ENCODE measurements at places on chromosomes 13 and 19.

GRCh38 chr19:3094601-3095440 lies 659 bp downstream of the GNA11 start:
- no peak for DNase-seq

DNA sequence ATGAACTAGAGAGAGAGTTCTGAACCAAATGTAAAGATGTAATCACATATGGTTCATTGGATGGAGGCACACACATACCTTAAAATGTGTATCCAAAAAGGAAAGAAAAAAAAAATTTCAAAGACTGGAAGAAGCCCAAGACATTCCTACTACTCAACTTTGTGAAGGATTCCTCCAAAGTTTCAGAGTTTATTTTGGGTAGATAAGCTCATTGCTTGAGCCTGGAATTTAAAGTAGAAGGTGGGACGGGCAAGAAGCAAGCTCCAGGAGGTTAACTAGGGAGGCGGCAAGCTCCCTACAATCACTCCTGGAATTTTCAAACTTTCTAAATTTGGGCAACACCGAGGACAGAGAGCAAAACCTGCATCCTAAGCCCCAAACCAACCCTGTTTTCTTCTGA lies 1.9 kb downstream of the TSHZ3 start:
- DNase-seq = no peak

GRCh38 chr13:83881917-83882605 lies at the start of gene SLITRK1:
Gene SLITRK1, minus strand, starts transcription at chr13:83882474. Its CDS starts 967 bp downstream, at chr13:83881507.
- peak; percentile 91 for DNase-seq

DNA sequence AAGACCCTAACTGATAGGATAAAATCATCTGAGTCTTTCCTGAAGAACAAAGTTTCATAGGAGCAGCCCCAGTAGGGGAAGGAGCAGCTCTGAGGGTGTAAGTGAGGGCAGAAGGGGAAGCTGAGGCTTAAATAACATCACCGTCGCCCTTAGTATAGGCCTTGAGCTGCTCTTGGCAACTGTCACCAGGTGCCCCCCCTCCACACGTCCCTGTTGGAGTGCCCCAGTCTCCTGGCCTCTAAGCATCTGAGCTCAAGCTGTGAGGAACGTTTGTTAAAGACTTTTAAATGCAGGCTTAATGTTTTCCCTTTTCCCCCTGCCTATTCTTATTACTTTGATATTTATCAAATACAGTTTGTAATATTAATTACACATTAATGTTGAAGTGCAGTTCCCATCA lies 170.6 kb downstream of the ZIC5 start:
- no peak for DNase-seq

- no peak for DNase-seq
Observed at GRCh38 chr13:91664039-91664438, 265.6 kb downstream of the GPC5 start.

Measured in progenitor cell of endocrine pancreas (in vitro differentiated cells).